Stimulated activated CD8-positive, alpha-beta memory T cell treated with anti-CD3 and anti-CD28 coated beads, Interleukin-12 subunit alpha, Interleukin-12 subunit beta, amount 100 ng/mL, for 1 hour (primary cell): ENCODE measurements at places on chromosomes 5 and 9.

- no peak for DNase-seq
Measured at GRCh38 chr9:107228496-107229039, 54.5 kb upstream of the RAD23B start.

- DNase-seq: no peak
Measured at GRCh38 chr9:116717150-116717549, 30.0 kb downstream of the TRIM32 start.

- DNase-seq: no peak
Measured at GRCh38 chr5:177380805-177381126, 3.5 kb upstream of the SLC34A1 start.

DNA sequence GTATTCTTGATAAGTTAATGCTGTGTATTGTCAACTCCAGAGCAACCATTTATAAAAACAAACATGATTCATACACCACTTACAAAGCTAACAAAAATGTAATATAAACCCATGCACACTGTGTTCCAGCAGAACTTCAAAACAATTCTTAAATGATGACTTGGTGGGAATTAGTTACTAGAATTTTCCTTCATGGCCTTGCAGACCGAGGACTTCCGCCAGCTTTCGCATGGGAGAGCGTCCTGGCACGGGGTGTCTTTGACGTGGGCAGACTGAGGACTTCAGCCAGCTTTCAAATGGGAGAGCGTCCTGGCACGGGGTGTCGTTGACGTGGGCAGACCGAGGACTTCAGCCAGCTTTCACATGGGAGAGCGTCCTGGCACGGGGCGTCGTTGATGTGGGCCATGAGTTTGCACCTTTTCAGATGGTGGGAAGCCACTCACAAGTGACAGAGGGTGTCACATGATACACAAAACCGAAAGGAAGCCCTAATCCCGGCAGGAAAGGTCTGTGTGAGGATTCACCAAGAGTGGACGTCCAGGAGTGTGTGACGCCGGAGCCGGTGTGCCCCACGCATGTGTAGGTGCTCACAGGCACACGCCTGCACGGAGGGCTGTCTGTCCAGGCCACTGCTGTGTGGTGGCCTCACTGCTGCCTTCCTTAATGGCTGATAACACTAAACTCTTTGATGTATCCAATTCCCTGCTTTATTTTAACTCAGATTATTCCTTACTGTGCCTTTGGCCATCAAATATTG is 211.3 kb upstream of the IRX4 start:
- DNase-seq: no peak
